ENCODE measurements at places on chromosomes 4 and X.

- DNase-seq, result no peak
These were observed 29.0 kb upstream of the NKRF start for GRCh38 chrX:119635179-119635578.

DNA sequence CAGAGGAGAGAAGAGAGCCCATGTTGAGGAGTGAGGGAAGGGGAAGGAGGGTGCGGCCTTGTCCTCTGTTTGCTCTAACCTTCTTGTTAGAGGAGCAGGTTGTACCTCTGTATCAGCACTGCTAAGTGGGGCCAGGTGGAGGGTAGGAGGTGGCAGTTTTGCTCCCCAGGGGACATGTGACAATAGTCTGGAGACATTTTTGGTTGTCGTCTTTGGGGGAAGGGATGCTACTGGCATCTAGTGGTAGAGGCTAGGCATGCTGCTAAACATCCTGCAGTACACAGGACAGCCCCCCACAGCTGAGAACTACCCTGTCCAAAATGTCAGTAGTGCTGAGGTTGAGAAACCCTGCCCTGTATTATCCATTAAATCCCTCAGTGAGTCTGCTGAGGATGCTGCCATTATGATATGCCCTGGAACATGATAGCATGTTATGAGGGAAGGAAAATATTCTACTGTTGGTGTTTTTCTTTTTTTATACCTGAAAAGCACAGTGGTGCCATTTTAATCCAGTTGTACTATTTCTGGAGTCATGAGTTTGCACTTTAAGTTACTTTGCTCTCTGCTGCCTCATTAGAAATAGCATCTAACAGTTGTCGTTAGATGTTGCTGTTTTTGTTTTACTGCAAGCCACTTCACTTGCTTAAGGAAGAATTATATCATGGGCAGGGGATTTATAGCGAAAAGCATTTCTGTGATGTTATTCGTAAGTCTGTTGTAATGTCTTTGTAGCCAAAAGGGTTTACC is 90.6 kb downstream of the LRP2BP start:
- peak; percentile 74 for DNase-seq

DNA sequence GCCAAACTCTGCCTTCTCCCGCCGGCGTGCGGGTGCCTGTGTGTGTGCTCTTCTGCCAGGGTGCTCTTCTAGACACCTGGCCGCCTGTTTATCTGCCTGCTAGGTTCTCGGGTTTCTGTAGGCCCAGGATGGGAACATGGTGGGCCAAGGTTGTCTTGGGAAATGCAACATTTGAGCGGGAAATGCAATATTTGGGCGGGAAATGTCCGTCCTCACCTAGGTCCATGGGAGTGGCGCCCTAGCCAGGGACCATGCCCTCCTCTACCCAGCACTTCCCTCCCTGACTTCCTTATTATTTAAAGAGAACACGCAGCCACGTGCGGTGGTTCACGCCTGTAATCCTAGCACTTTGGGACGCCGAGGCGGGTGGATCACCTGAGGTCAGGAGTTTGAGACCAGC is 392.6 kb downstream of the FAT4 start:
- no peak for DNase-seq

DNA sequence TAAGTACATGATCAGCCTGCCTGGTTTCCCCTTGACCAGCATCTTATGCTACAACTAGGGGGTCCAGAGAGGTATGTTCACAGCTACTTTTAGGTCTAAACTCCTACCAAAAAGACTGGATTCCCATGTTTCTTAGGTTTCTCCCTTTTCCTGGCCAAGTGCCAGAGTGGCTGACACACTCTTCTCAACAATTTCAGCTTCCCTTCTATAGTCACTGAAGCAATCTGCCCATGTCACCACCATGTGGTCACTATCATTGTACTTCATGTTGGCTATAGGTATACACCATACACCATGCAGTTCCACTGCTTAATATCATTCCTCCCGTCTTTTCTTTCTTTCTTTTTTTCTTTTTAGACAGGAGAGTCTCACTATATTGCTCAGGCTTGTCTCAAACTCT is 66.9 kb downstream of the KLHL13 start:
- DNase-seq, result no peak

DNA sequence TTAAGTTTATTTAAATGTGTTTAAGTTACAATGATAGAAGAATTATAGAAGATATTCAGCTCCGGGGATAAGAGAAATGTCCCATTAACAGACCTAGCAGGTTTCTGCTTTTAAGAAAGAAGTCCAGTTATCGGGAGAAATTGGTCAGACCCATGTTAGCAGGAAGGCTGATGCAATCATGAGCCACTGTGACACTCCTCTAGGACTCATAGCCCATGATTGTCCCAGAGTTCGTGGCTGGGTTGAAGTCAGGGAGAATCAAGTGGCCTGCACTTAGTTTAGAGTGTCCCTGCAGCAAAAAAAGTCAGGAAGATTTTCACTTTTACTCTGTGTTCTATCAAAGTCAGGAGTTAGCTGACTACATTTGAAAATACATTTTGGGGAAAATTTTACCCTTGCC is 72.0 kb downstream of the TMEM144 start:
- no peak for DNase-seq

GRCh38 chrX:15142084-15142715 is 127.7 kb downstream of the ASB9 start:
- no peak for DNase-seq

DNA sequence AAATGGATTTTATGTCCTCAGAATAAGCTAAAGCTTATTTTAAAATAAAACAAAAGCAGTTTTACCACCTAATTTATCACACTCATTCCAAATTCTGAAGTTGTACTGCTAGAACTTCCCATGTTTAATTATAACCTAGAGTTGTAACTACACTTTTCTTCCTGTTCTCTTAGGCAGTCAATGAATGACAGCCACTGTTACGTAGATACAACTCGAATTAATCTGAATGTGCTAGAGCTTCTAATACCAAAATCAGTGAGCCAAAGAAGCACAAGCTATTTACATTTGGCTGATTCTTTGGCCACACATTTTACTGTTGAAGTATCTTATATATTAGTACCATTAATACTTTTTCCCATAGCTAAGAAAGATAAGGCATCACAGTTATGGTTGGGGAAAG is 99.0 kb upstream of the FTHL17 start:
- DNase-seq, result no peak

- DNase-seq, result no peak
These were observed 270.8 kb downstream of the FSTL5 start for GRCh38 chr4:161892951-161893350.

- DNase-seq, result no peak
These were observed 45.6 kb downstream of the GABRA3 start for GRCh38 chrX:152405561-152405960.

- DNase-seq, result peak; percentile 20
These were observed 74.1 kb downstream of the NBDY start for GRCh38 chrX:56802921-56803849.

DNA sequence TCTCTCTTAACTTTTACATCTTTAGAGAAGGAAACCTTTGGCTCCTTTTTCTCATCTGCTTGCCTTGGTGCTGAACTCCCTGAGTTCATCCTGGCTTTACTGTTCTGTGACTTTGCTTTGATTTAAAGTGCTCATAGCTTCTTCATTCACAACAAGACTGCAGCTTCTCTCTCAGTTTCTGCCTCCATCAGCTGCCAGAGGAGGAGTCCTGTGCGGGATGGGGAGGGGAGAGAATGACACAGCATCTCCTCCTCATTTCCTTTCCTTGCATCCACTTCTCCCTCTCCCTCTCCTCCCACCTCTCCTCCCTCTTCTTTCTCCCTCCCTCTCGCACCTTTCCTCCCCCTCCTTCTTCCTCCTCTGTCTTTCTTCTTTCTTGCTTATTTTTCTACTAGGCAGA is 42.0 kb downstream of the CBLL2 start:
- DNase-seq, result no peak

DNA sequence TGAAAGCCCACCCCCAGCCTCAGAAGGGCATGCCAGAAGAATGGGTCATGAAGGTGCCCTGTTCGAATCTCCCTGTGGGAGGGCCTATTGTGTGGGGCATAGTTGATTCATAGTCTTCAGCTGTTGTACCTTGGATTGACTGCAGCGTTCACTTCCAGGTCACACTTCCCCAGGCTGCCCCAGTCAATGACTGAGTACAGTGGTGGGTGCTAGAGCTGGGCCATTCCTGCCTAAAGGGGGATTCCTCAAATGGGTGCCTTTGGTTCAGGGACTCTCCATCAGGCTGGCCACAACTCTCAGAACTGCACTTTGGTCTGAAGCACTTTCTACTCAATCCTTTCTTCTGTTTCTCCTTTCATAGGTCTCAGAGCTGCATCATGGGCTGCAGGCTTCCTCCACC is 35.0 kb upstream of the RASGEF1B start:
- no peak for DNase-seq

DNA sequence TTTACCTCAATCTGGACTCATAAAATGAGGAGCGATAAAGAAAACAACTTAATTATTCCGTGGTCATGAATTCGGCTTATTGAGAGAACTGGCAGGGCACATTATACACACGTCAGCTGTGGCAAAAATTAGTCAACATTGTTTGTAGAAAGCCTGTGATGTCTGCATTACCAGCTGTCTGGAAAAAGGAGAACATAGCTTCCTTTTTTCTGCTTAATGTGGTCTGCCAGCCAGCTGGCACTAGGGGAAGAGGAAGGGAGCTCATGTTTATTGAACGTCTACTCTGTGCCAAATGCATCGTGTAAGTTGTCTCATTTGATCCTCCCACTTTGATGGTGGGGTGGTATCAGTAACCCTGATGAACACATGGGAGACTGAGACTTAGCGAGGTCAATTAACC is 367.6 kb downstream of the ARHGAP24 start:
- DNase-seq, result no peak

DNA sequence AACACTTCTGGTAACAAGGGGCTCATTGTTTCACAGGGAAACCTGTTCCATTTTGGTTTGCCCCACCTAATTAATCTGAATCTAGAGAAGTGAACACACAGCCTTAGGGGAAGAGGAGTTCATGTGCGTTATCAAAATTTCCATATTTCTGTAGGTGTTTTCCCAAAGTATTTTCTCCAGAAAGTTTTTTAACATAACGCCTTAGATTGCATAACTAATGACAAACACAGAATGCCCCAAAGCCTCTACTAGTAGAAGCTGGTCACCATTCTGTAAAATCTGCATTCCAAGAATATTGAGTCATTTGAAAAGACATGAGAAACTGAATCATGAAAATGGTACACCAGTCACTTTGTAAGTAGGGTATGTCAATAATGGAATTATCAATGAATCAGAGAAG is 41.1 kb downstream of the IL13RA2 start:
- no peak for DNase-seq

- no peak for DNase-seq
These were observed 93.3 kb downstream of the GRIA3 start for GRCh38 chrX:123277347-123277746.

DNA sequence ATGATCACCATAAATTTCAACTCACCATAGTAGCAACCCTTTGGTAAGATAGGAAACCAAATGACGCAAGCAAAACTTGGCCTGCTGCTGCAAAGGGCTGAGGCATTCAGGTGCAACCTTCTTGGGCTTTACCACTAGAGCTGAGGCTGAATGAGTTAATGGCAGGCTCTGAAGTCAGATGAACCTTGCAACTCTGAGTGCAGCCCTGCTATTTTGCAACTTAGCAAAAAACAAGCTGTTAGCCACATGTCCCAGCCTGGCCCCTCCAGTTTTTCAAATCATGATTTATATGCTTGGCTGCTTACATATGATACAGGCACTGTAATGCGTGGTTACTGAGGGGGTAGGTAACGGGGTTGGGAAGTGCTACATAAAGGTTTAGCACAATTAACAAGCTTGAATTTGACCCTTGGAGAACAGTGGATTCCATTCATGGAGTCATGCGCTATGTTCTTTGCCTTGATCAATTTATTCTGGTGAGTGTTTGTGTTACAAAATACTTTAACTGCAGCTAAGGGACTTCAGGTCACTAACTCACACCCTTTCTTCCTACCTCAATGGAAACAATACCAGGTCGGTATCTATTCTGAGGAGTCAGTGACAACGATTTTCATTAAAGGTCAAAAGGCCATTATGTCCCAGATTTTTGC is 80.5 kb upstream of the PPARGC1A start:
- DNase-seq, result no peak

DNA sequence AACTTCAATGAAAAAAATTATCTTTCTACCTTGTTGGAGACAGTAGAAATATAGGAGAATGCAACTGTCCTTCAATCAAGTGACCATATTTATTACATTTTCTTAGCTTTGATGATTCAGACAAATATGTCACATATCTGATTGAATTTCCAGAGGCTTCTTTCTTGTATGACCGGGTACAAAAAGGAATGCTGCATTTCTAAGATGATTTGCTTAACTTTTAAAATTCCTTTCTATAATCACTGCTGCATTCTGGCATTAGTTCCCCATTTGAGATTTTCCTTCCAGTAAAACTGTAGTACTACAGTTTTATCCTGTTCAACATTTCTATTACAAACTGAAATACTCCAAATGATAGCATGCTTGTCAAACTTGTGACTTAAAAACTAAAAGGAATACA is 5.2 kb downstream of the MFSD8 start:
- DNase-seq, result no peak

- DNase-seq, result no peak
These were observed 1639.6 kb upstream of the PCDH10 start for GRCh38 chr4:131509521-131509920.

DNA sequence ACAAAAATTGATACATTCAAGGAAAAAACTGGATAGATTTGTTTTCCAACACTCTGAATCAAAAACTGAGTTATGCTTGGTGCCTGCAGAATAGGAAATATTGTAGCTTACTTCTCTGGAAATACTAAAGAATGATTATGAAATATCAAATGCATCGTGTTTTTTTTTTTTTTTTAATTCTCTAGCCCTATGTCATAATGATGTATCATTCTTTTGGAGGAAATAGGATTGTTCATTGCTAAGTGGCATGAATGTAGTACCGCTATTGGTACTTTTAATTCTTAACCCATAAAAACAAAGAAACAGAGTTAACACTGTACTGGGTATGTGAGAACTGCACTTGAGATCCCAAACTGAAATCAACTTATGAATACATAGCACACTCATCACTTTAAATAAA is 7.6 kb upstream of the FAM200B start:
- DNase-seq, result no peak

DNA sequence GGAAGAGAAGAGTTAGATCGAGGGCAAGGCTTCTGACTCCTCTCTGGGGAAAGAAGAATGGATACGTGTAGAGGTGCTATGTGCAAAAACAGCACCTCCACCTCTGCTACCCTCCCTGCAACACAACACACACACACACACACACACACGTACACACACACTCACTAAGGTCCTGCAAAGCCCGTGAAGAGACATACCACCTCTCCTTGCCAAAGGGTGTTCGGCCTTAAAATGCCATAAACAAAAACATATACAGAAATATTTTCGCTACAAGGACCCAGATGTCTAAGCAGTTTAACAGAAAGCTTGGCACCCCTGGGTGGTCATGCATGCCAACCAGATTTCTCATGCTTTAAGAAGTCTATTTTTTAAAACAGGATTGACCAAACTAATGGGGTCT is 1.5 kb downstream of the TIFA start:
- DNase-seq, result no peak

Data from NCI-H1417 (cell line).